ENCODE measurements at places on chromosomes 13 and 19. TPM values are rescaled to one million over a fixed set of nuclear protein-coding genes. Genes with fewer than 3 reads are reported as not detected.

ZNF763 gene
- total RNA-seq = 1.9 TPM

FAM124A gene
- total RNA-seq = not detected

ERICH4 gene
- total RNA-seq = not detected

ZNF730 gene
- 1.3 TPM for total RNA-seq

NLRP5 gene
- total RNA-seq = not detected

TNFRSF19 gene
- total RNA-seq = 0.08 TPM

ADAMTS10 gene
- 10.6 TPM for total RNA-seq

PSG3 gene
- total RNA-seq = not detected

ZNF433 gene
- total RNA-seq = 0.33 TPM

FBXO27 gene
- total RNA-seq = not detected

TTC9B gene
- not detected for total RNA-seq

MTMR6 gene
- total RNA-seq = 20.9 TPM

CGB5 gene
- total RNA-seq = not detected

Measured in activated CD4-positive, alpha-beta T cell treated with anti-CD3 and anti-CD28 coated beads, Interleukin-2, amount 10 ng/mL, durations not matched to agents 7 days and 5 days (primary cell).